RKO (cell line): ENCODE measurements at places on chromosomes 1 and 21.

- DNase-seq, result no peak
These were observed 143.9 kb downstream of the NOS1AP start for GRCh38 chr1:162213281-162213912.

DNA sequence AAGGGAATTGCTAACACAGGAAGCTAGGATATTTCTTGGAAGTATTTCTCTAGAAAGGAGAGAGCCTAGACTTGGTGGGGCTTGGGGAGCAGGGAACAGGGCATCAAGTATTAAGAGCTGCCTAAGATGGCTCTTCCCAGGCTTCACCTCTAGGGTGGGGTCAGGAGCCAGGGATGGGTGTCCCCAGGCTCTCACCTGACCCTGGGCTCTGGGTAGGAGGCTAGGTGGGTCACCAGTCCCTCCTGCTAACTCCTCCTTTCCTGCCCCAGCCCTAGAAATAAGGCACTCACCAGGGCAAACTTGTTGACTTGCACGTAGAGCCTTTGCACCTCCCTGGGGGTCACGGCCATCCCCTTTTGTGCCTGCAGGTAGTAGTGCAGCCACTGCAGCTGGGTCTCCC lies 15.0 kb downstream of the ETNK2 start:
- DNase-seq, result no peak

DNA sequence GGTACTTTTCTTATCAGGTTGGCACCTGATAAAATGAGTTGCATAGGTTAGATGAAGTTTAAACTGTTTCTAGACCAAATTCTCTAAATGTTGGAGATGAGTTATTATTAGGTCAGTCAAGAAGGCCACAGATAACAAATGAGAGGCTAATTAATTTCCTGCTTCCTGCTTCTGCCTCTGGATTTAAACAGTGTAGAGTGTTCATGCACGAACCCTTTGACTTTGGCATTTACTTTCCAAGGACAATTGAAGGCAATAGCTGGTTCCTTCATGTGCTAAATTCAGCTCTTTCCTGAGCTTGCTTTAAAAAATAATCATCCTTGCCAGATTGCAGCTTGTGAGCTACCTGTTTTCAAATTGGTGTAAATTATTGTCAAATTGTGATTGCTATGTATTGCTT lies 80.6 kb downstream of the RASAL2 start:
- DNase-seq, result no peak

GRCh38 chr1:216379441-216379840 lies 43.8 kb downstream of the USH2A start:
- no peak for DNase-seq

DNA sequence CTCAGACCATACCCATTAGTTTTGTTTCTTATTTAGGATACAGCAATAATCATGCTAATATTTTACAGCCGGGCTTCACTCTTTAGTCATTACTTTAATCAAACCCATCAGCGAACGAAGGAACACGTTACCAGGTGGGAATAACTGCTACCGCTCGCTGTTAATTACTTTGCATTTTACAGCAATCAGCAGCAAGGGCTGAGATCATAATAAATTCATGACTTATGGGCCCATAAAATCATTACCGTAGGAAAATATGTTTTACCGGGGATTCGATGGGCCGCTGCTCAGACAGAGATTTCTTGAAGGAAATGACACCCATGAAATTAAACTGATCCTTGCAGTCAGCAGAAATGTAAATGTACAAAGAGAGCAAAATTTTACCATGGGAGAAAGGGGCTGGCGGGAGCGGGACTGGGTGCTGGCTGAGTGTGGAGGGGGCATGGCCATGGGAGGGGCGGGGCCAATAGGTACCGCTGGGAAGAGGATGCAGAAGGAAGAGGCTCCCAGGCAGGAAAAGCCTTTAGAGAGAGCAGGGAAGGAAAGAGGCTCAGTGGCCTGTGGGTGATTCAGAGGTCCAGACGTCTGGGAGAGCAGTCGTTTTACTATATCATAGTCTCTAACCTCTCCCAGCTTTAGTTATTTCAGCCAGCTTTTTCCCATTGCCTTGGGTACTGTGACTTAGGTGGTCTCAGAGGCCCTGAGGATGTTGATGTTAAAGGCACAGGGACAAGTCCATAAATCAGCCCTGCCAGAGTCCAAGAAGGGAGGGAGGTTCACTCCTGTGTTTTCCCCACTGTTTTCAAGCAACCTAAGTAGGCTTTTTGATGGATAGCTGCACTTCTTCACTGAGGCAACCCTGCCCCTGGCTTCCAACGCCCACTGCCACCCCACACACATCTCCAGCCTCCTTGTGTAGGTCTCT lies 258.9 kb downstream of the SEC16B start:
- DNase-seq, result no peak

- DNase-seq, result no peak
These were observed 10.6 kb upstream of the SYT14 start for GRCh38 chr1:209927466-209927865.

GRCh38 chr1:239337799-239338430 lies 48.5 kb upstream of the CHRM3 start:
- no peak for DNase-seq

- no peak for DNase-seq
These were observed 27.5 kb upstream of the TMEM52 start for GRCh38 chr1:1946540-1946939.

- DNase-seq, result no peak
These were observed 23.5 kb downstream of the TMEM51 start for GRCh38 chr1:15176898-15177665.

DNA sequence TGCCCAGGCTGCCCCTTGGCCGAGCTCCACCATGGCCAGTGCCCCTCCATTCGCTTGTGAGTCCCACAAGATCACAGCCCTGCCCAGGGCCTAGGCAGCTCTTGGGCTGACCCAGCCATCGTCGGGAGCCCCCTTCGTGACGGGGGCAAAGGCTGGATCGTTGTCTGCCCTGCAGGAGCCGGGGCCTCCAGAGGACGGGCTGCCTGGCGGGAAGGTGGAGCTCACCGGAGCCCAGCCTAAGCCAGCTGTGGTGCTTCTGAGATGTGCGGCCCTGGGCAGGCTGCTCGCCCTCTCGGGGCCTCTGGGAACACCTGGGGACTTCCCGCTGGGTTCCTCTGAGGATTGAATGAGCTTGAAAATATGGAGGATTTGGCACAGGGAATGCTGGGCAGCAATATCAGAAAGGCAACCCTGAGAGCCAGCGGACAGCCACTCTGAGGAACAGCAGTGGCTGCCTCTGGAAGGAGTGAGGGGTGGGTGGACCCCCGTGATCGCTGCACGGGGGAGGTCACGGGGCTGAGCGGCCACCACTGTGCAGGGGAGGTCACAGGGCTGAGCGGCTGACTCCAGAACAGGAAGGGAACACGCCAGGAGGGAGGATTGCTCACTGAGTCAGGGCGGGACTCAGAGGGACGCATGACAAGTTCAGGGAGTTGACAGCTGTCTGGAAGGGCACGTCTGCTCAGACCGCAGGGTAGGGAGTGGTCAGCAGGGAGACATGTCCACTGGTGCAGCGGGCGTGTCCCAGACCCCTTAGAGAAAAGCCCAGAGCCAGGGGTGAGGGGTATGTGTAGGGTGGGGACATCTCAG lies 19.3 kb downstream of the TP73 start:
- no peak for DNase-seq

DNA sequence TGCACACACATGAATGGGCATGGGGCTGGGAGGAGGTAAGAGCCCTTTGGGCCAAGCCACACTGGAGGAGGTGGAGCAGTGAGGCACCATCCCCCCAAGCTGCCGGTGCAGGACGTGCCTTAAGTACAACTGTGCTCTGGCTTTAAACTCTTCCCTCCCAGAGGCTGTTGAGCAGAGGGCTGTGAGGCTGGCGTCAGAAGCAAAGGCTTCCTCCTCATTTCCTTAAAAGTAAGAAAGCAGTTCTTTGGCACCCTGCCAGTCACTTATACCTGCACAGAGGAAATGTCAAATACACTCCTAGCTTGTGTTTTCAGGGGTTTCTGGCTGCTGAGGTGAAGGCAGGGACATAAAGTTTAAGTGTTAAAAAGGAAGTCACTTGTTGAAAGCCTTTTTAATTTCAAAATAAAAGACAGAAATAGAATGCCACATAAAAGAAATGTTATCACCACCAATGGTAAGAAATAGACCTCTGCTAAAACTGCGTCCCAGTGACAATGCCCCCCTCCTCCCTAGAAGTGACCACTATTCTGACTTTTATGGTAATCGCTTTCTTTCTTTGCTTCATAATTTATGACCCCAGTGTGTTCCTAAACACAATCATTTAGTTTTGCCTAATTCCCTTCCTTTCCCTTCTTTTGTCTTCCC lies 33.0 kb downstream of the LAMC2 start:
- DNase-seq, result no peak

GRCh38 chr1:156823210-156823790 lies 6.7 kb upstream of the SH2D2A start:
- DNase-seq, result no peak

DNA sequence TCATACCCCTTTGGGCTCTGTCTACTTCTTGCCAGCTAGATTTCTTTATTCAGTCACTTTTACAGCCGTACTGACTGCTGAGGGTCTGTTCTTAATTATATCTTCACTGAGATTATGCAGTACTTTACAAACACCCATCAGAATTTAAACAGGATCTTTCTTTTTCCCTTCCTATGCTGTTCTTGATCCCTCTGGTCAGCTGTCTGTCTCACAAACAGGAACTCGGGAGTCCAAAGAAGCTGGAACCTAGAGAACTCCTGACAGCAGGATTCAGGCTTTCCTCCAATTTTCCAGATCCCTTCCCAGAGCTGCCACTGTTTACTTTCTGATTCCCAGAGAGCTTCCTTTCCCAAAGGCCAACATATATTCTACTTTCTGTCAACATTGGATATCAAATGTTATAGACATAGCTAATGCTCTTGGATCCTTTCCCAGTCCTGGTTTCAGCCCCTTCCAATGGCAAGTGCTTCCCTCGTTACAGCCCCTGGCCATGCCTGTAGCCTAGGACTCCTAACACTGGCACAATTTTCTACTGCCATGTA lies 59.5 kb downstream of the ATP2B4 start:
- no peak for DNase-seq

- DNase-seq, result no peak
These were observed 55.1 kb downstream of the ZBTB18 start for GRCh38 chr1:244106176-244106575.

GRCh38 chr21:46471514-46471913 lies 12.8 kb downstream of the DIP2A start:
- DNase-seq, result no peak

- DNase-seq, result peak; percentile 16
These were observed 11.9 kb upstream of the CBR3 start for GRCh38 chr21:36122977-36123376.

GRCh38 chr1:185444676-185445075 lies 127.6 kb upstream of the IVNS1ABP start:
- no peak for DNase-seq
